ENCODE measurements at places on chromosomes 1 and 21.
A peak's percentile ranks its signal among the peaks of the same experiment; 100 is the strongest.

- no peak for DNase-seq
Measured at GRCh38 chr1:170301596-170301995, 155.8 kb downstream of the NTMT2 start.

GRCh38 chr21:44831227-44831860, 13.5 kb upstream of the SUMO3 start:
- DNase-seq = no peak

DNA sequence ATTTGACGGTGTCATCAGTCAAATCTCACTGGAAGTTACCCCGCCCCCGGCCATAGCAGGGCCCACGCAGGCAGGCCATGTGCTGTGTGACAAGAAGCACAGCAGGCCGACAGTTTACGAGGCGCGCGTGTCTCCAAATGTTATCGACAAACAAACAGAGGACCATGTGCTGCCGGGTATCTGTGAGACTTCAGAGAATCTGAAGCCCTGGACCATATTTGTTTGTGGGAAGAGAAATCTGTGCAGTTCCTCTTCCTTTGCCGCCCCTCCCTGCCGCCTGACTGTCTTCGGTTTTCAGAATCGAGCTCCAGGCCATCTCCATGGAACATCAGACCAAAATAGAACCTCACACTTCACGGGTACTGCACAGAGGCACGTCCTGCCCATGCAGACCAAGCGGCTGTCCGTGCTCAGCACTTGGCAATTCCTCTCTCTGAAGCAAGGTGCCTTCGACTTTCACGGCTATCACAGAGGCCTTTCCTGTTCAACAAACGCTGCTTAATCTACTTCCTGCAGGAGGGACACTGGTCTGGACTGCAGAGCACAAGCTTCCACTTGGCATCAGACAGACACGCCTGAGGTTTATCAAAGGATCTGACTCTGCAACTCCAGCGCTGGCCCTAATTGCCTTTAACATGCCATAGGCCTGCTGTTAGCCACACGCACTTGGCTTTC, 135.7 kb upstream of the KRTAP19-8 start:
- no peak for DNase-seq

- no peak for DNase-seq
Measured at GRCh38 chr1:155872527-155872926, 13.2 kb downstream of the SYT11 start.

GRCh38 chr21:24276204-24276603, 1331.1 kb downstream of the MRPL39 start:
- DNase-seq = peak; percentile 3

DNA sequence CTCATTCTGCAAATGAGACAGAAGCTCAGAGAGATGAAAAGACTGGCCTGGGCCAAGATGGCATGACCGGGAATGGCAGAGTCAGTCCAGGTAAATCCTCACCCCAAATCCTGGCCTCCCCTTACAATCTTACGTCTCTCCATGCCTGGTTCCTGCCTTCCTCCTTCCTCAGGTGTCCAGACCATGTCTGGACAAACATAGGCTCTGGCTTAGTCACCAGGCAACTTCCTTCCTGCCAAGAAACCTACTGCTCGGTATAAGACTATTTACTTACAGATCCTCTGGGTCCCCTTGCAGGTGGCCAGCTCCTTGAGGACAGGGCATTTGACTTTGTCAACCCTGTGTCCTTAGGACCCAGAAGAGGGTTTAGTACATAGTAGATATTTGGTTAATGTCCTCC, 69.4 kb upstream of the ROR1 start:
- DNase-seq = no peak

GRCh38 chr1:33372677-33373076, 51.8 kb upstream of the A3GALT2 start:
- no peak for DNase-seq

- peak; percentile 84 for DNase-seq
Measured at GRCh38 chr1:160260406-160261382, 1.7 kb downstream of the DCAF8 start.

GRCh38 chr1:39491146-39491921, at the start of gene BMP8A:
Gene BMP8A, plus strand, starts transcription at chr1:39491636. Its CDS starts 356 bp downstream, at chr1:39491992.
- DNase-seq = no peak

DNA sequence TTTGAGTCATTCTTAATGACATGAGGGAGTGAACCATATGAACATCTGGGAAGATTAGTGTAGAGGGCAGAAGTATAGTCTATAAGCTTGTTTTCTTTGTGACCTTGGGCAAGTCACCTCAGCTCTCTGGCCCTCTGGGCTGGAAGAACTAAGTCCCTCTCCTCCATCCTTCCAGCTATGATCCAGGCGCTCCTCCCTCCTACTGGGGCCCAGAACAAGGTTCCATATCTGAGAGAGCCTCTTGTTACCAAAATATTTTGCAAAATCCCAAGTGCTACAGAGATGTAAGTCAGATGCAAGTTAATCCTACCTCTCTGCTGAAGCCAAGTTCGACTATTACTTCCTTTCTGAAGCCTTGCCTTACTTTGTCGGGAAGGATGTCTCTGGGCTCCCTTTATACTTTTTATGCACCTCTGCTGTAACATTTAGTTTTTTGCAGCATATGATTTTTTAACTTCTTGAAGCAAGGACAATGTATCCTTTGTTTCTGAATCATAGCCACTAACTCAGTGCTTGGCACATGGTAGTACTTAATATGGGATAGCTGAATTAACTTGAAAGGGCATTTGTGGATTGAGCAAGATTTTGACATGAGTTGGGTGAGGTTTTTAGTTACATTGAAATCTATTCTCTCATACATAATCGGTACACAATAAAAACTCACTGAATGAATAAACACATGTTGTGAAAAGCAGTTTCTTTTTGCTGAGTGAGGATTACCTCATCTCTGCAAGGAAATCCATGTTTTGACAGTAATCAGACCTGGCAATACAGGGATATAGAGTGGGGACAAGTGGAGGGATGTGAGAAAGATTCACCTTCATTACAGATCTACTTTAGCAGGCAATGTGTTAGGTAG, 54.7 kb upstream of the BEND5 start:
- no peak for DNase-seq

- DNase-seq = no peak
Measured at GRCh38 chr1:184427722-184428121, 40.9 kb downstream of the C1orf21 start.

DNA sequence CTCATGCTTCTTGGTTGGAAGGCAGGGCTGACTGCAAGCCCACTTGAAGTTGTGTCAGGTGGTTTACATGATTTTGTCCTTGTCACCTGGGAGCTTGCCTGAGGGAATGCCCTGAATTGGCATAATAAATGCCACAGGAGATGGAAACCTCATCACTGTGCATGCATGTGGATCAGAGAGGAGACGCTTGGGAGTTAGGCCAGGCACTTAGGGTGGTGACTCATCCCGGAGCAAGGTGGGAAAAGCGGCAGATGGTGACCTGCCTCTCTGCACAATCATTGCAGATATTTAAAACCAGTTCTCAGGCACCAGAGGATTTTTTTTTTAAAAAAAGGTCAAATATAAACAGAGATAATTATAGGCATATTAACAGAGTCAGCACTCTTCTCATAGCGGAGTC, 202.2 kb upstream of the KIAA0040 start:
- no peak for DNase-seq

DNA sequence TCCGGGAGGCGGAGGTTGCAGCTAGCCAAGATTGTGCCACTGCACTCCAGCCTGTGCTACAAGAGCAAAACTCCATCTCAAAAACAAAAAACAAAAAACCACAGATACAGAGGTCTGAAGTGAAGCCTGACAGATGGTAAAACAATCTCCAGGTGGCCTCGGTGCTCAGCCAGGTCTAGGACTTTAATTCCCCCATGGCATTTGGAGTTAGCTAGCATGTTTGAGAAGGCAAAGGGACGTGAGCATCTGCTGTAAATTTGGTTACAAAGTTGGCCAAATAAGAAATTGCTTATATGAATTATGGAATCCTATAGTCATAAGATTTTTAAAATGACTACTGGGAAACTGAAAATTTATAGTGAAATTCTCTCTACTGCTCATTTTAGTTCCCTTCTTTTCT, 98.3 kb upstream of the FMN2 start:
- no peak for DNase-seq

DNA sequence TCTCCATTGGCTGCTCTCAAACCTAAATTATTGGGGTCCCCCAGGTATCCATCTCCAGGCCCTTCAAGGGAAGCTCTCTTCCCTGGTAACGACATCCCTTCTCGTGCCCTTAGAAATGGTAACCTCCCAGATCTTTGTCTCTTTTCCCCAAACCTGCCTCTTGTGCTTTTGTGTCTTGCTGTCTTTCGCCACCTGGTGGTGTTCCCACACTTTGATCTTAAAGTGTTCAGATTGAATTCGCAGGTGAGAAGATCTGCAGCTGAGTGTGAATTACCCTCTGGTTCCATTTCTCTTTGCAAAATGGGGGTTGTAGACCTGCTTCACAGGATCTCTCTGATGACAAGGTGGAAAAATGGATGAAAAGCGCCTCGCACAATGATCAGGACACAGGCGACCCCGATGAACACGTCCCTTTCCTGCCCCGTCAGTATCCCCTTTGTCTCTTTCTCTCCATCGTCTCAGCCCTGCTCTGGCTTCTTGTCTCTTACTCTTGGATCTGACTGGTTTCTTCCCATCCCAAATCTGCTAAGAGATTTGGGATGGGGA, 53.1 kb downstream of the DOP1B start:
- peak; percentile 70 for DNase-seq

GRCh38 chr1:75444220-75444619, 166.7 kb downstream of the SLC44A5 start:
- no peak for DNase-seq

GRCh38 chr1:156738407-156738806, 2.5 kb downstream of the MRPL24 start:
- no peak for DNase-seq

DNA sequence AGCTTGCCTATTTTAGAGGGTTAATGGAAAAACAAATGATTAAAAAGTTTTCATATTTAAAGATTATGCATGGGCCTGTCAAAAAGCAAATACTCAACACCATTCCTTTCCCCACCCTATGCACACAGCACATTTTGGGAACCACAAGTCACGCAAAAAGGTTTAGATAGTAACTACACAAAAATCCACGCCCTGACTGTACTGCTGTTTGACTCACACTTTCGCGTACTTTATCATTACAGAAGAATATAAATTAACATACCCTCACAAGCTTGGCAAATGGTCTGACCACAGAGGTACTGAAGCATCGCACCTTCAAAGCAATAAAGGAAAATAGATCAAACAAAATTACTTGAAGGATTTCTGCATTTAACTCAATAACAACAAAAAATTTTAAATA, 1.4 kb downstream of the ATP5PO start:
- DNase-seq = no peak

DNA sequence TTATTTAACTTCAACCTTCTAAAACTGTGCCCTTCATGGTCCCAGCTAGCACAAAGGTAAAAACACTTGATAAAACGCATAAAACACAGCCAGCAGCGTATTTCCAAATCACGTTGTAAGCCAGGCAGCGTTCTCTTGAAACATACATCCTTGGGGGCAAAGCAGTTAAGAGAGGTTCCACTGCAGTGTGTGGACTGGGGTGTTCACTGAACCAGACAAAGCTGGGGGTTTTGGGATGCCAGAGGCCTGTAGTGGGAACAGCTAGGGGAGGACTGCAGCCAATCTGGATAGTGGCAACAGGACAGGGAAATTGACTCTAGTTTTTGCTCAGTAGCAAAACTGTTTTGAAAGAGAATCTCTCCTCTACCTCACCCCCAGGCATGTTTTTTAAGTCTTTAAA, 21.5 kb upstream of the ATP5PO start:
- no peak for DNase-seq

GRCh38 chr1:188023206-188023605, 1194.5 kb downstream of the PLA2G4A start:
- peak; percentile 28 for DNase-seq

GRCh38 chr1:40396420-40396819, 22.9 kb downstream of the SMAP2 start:
- DNase-seq = no peak

- no peak for DNase-seq
Measured at GRCh38 chr1:39590546-39590945, 14.0 kb upstream of the PABPC4 start.

DNA sequence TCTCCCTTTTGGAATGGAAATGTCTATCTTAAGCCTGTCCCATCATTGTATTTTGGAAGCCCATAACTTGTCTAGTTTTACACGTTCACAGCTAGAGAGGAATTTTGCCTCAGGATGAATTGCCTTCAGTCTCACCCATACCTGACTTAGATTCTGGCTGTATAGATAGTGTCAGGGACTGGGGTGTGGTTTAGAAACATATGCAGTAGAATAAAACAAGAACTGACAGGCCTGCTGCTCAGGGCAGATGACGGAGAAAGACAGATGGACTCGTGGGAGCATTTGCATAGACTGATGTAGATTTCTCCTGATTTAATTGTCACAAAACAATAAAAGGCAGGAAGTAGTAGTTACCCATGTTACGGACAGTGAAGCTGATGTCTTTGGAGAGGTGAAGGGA, 166.7 kb downstream of the UCK2 start:
- DNase-seq = no peak

DNA sequence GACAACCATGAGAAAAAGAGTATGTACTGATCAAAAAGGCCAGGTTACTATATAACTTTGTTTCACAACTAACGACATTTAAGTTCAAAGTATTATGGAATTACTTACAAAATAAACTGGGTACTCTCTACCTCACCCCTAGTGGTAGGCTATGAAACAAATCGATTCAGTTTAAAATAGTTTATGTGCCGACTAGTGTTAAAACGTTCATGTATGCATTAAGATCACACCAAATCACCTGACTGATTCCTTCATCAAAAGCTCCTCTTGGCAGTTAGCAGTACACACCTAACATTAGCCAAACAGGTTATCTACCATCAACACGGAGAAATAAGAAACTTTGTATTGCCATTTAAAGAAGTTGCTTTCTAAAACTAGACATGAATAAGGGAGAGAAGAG, 137.1 kb downstream of the AKT3 start:
- no peak for DNase-seq

DNA sequence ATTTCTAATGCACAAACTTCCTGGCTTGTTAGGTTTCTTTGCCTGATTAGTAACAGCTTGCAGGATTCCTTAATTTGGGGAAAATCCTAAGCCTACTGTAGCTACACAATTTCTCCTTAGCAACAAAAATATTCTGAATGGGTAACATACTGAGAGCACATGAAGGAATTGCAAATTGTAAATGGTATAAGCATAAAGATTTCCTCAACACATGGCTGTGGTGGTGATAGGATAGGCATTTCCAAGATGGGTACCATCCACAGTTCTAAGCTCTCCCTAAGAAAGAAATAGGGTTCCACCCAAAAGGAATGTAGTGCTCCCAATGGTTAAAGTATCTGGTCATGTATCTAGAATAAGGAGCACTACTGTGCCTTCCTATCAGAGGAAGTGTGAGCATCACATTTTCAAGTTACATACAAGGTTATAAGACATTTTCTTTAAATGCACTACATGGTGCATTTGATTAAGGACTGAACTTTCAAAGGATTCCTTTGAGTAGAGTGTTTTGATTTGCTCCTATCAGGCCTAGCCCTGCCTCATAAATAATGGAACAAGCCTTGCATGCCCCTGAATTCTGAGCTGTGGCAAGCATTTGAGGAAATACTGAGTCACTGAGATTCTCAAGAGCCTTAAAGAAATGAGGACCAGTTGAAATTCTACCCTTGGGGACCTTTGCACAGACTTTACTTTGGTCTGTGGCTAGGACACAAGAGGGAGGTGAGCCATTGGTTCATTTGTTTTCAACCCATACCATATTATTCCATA, 286.4 kb downstream of the PTBP2 start:
- peak; percentile 55 for DNase-seq

All from fibroblast of skin of right quadriceps (primary cell).